ENCODE measurements at places on chromosomes 12 and 14.
A peak's percentile ranks its signal among the peaks of the same experiment; 100 is the strongest.

DNA sequence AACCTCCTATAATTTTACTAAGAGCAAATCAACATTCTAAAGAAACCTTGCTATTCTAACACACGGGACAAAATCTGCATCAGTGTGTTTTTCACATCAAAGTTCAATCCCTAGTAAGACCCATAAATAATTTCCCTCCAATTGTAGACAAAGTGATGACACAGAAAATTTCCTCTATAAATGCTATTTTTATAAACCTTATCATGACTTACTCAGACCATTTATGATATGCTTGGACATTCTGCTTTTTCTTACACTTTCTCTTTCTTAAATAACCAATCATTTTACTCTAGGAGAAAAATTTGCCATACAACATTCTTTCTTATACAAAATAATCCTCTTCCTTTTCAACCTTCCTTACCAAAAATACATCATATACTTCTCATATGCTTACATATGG lies 67.0 kb downstream of the SDR9C7 start:
- no peak for DNase-seq

DNA sequence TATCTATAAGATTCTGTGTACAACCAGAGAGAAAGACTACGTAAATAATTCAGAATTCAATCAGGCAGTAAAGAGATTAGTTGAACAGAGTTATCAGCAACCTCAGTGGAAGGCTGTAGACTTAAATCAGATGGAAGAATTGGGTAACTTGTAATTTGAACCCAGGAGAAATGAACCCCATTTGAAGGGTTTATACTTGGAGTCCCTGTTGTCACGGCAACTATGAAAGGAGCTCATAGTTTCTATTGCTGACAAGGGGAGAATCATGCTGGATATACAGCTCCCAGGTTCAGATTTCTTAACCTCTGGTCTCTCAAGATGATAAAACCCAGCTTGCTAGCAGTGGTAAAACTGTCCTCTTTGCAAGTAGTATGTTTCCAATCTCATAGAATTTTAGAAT lies 54.4 kb upstream of the BMP4 start:
- no peak for DNase-seq

DNA sequence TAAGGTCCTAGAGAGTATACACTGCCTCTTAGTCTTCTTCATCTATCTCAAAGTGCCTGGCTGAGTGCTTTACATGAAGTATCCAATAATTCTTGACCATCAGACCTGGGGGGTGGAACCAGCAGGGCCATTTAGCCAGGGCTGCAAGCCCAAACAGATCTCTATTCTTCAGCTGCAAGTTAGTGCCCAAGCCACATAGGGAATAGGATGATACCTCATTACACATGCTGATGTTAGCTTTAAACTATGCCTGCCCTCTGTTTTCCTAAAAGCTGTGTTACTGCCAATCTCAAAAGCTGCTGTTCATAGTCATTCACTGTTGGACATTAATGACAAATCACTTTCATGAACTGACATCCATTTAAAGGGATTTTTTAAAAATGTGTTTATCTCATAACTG lies 16.7 kb upstream of the IFNG start:
- no peak for DNase-seq

DNA sequence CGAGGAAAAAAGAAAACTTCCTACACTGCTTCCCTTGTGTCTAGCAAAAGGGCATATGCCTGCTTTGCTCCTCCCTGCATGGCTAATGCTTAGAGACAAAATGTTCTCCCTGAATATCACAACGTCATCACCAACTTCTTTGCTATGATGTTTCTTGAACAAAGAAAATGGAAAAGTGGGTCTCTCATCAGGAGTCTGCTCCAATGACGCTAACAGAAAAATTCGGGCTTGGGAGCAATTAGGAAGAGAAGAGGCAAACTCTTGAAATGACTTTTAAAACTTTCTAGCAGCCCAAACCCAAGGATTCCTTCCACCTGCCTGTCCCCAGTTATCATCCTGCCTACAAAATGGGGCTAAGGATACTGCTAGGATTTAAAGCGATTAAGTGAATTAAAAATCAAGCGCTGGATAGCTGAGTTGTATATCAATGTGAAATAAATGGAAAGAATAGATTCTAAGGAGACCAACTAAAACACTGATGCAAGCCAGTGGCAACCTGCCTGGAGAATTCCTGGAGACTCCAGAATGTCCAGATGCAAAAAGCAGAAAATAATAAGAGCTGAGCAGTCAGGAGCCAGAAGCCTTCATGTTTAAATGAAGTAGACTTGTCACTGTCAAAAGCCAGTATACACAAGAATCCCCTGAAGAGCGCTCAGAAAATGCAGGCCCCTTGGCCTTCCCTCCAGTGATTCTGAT lies 183.8 kb downstream of the DPF3 start:
- no peak for DNase-seq

GRCh38 chr12:119786539-119786938 lies 90.6 kb downstream of the CIT start:
- DNase-seq, result no peak

GRCh38 chr12:20624718-20625117 lies 70.4 kb upstream of the SLCO1C1 start:
- DNase-seq, result no peak

DNA sequence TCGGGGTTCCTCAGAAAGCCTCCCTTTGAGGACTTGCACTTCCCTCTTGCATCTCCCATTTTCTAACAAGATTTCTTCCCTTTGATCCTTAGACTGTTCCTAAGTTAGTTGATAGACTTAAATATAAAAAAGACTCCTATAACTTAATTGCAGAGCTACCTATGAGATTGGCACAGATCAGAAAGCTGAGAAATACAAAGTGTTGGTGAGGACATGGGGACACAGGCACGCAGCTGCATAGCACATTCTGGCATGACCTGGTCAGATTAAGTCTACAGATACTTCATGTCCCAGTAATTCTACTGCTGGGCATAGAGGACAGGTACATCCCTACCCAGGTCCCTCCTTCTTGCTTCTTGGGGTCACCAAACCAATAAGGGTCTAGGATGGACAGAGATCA lies 141.7 kb upstream of the LHX5 start:
- no peak for DNase-seq

DNA sequence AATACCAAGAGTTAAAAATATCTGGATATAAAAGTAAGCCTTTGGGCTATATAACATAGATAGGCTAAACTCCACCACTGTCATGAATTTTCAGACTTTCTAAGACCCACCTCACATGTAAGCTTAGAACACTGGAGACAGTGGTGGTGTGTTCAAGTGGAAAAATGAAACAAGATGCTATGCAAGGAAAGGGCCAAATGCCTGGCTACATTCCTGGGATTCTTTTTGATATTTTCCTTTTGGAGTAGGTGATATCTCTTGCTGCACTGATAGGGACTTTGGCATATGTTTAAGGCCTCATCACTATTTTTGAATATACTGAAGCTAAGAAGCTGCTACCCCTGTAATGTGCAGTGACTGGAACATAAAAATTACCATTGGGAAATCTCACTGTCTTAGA lies 341.3 kb downstream of the SLC16A7 start:
- no peak for DNase-seq

GRCh38 chr12:89752341-89752740 lies 43.7 kb upstream of the ATP2B1 start:
- peak; percentile 26 for DNase-seq

- no peak for DNase-seq
Measured at GRCh38 chr14:32383364-32384009, 54.4 kb downstream of the AKAP6 start.

GRCh38 chr12:33575346-33575745 lies 135.7 kb upstream of the SYT10 start:
- DNase-seq, result no peak

DNA sequence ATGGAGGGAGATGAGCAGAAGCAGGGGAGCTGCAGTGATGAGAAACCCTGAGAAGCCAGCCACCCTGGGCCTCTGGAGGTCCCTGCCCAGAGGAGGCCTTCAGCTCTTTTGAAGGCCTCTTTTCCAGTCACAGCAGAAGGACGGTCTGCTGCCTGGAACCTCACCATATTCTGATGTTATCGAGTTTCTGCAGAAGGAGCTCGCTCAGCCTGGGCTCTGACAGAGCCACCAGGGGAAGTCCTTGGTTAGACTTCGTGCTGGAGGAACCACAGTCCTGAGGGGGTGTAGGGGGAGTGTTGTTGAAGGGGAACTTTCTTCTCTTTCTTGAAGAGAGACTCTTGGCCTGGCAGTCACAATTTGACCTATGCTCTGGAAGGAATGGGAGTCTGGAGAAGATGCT lies 25.1 kb upstream of the BATF start:
- peak; percentile 68 for DNase-seq

GRCh38 chr14:104505085-104506074 lies 74.2 kb upstream of the C14orf180 start:
- peak; percentile 6 for DNase-seq

DNA sequence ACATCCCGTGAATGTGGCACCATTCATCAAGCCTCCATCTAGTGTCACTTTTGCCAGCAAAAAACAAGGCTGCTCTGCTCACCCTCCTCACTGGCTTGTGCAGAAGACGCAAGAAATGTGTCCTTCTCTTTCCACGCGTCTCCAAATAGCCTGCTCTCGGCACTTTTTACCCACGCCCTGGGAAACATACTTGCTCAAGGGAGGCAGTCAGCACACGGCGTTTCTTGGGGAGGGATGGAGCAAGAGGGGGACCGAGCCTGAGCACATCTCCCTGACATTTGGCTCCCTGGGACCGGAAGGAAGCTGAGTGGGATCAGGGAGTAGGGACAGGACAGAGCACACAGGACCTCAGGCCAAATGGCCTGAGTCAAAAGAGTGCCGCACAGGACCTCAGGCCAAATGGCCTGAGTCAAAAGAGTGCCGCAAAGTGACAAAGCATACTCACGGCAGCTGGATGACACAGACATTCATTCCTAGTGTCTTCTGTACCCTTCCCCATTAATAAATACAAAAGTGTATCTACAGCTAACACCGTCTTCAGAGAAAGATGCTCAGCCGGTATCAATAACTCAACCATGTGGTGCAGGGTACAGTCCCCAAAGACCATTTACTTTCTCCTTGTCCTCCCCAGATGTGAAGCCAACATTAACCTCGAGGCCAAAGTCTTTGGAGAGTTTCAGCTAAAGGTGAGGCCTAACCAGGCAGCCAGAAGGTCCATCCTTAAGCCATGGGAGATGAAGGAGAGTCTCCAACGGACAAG lies 7.1 kb downstream of the BCL11B start:
- no peak for DNase-seq

DNA sequence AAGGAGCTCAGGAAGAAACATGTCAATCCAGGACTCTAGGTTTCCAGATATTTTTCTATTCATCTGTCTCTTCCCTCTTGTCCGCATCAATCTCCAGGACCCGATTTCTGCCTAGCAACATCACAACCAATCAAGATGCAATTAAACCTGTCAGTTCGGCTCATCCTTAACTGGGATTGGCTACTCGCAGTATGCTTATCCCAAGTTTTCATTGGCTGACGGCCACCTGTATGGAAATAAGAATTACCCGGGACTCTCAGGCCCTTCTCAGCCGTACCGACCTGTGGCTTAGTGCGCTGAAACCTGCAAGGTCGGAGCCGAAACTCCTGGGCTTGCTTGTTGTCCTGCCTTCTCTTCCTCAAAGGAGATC lies 20.4 kb upstream of the ATP5MC2 start:
- peak; percentile 85 for DNase-seq

GRCh38 chr14:34632411-34632978 lies 2.5 kb upstream of the SNX6 start:
- no peak for DNase-seq

GRCh38 chr12:57009949-57010626 lies 3.7 kb upstream of the ZBTB39 start:
- no peak for DNase-seq

GRCh38 chr12:63844391-63845341 lies at the start of gene SRGAP1:
TSS of gene SRGAP1 (plus strand) at chr12:63844700. CDS start at chr12:63844817, 117 bp downstream.
- peak; percentile 50 for DNase-seq

DNA sequence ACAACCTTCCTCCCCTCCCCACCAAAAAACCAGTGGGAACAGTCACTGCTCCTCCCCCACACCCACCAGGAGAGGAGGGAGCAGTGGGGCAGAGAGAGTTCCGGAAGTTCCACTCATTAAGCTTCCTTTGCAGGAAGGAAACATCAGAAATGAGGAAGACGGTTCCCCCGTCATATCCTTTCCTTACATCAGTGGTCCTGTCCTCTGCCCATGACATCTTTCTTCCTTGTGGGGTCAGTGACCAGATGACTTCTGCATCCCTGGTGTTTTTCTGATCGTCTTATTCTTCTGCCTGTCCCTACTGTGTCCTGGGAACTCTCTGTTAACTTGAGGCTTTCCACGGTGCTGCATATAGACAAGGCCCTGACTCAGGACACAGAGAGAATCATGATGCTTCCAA lies 40.8 kb upstream of the SPTLC2 start:
- no peak for DNase-seq

- DNase-seq, result no peak
Measured at GRCh38 chr12:104676636-104677035, 219.9 kb downstream of the CHST11 start.

DNA sequence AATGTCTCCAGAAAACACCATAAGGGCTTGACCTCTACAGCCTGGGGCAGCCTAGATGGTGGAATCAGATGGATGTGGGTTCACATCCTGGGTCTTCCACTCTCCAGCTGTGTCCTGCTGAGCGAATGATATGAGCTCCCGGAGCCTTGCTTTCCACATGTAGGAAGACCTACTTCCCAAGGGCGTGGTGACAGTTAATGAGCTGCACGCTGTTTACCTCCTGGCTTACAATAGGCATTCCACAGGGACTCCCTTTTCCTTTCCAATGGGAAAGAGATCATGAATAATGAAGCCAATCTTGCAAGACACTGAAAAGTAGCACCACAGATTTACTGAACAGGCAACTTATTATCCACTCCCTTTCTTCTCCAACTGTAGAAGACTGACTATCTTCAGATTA lies 46.1 kb downstream of the TMTC1 start:
- no peak for DNase-seq

GRCh38 chr14:66530526-66530925 lies 22.6 kb downstream of the GPHN start:
- DNase-seq, result no peak

- DNase-seq, result no peak
Measured at GRCh38 chr14:75446447-75446846, 18.6 kb downstream of the JDP2 start.

- DNase-seq, result peak; percentile 10
Measured at GRCh38 chr14:104080376-104081260, 4.9 kb upstream of the ASPG start.

DNA sequence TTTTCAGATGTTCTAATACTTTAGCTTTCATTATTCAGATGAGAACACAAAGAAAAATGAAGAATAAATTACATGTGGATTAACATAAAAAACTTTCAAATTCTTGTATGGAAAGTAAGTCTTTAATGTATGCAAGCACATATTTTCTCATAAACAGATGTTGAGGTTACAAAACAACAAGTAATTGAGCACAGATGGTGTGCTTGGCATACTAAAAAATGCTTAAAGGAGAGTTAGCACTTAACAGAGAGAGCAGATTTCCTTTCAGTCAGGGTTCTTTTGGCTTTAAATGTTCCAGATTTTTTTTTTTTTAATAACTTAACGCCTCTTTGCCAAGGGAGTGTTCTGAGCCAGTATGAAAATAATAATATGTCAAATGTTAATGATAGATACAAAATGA lies 96.0 kb downstream of the RASSF9 start:
- no peak for DNase-seq

DNA sequence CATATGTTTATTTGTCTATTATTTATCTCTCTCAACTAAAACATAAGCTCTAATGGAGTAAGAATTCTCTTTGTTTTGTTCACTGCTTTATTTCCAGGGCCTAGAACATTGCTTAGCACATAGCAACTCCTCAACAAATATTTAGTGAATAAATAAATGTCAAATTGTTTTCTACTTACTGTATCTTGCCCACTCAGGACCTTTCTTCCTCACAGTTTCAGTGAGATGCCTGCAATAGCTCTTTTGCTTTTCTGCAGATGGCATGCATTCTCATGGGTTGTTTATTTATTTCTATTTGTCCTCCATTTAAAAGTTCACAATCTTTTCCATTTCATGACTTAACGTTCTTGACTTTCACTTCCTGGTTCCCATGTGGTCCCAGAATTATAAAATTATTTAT lies 94.9 kb upstream of the TTC7B start:
- no peak for DNase-seq
